IPS DF 6.9 (cell line): ENCODE measurements at places on chromosomes 12 and 14.

- DNase-seq = no peak
Measured at GRCh38 chr12:977156-977555, 13.9 kb upstream of the ERC1 start.

- DNase-seq = no peak
Measured at GRCh38 chr12:31245822-31246469, 80.0 kb downstream of the SINHCAF start.

- DNase-seq = no peak
Measured at GRCh38 chr14:72651714-72652113, 242.2 kb downstream of the DPF3 start.

GRCh38 chr14:63513756-63514155 is 29.4 kb downstream of the PPP2R5E start:
- no peak for DNase-seq

DNA sequence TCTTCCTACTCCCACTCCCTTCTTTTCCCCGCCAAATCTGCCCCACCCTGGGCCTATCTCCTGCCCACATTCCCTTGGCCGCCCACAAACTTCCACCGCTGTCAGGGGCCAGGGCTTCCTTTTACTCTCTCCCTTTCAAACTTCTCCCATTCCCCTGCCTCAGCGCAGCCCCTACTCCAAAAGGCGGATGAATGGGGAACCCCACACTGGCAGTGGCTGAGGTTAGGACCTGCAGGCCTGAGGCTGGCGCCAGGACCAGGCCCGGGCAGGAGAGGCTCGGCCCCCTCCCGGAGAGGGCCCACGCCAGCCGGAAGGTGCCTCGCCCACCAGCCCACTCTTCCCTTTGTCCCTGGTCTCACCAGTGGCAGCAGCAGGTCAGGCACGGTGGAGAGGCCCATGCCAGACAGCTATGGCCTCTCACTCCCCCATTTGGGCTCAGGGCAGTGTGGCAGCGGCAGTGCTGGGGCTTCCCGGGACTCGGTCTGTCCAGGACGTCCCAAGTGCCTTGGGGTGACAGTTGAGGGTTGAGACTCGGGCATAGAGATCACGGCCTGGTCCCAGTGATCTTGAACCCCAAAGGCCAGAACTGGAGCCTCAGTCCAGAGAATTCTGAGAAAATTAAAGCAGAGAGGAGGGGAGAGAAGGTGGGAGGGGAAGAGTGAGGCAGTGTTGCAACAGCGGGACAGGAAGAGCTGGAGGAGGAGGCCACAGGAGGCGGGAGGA is at the start of gene TNFRSF1A:
Gene TNFRSF1A, minus strand, starts transcription at position 660 of the 723 bp plus-strand sequence. Its CDS starts 262 bp downstream, at position 398.
- DNase-seq = no peak

DNA sequence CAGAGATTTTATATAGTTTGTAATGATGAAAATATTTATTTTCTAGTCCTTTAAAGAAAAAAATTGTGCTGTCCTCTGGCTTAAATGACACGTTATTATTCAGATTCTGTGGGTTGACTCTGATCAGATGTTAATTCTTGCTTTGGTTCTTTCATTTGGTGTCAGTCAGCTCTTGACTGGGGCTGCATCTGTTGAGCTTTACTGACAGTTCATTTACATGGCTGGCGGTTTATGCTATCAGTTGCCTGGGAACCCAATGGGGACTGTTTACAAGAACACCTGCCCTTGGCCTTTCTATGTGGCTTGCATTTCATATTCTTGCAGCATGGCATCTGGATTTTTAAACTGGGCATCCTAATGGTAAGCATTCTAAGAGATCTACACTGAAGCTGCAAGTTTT is 667.1 kb upstream of the FBXO33 start:
- no peak for DNase-seq

GRCh38 chr14:48390346-48390745 is 714.9 kb upstream of the MDGA2 start:
- no peak for DNase-seq

- DNase-seq = no peak
Measured at GRCh38 chr12:9761419-9761781, 699 bp upstream of the CD69 start.

DNA sequence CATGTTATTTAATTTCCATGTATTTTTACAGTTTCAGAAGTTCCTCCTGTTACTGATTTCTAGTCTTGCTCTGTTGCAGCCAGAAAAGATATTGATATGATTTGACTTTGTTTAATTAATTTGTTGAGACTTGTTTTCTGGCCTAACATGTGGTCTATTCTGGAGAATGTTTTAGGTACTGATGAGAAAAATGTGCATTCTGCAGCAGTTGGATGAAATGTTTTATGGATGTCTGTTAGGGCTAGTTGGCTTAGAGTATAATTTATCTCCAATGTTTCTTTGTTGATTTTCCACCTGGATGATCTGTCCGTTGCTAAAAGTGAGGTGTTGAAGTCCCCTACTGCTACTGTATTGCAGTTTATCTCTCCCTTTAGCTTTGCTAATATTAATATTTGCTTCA is 54.4 kb downstream of the GPR137C start:
- DNase-seq = no peak

DNA sequence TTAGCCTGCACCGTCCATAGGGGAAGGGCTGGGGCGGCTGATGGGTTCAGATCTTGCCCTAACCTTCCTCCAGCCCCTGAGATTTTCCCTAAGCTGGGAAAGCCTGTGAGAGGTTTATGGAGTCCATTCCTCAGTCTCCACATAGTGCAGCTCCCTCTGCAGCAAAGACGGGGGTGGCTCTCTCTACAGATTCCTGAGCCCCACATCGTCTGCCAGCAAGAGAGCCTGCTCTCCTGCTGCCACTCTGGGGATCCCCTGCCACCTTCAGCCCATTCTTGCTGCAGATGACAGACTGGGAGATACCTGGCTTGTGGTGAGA is 3.1 kb downstream of the SMIM41 start:
- DNase-seq = no peak

DNA sequence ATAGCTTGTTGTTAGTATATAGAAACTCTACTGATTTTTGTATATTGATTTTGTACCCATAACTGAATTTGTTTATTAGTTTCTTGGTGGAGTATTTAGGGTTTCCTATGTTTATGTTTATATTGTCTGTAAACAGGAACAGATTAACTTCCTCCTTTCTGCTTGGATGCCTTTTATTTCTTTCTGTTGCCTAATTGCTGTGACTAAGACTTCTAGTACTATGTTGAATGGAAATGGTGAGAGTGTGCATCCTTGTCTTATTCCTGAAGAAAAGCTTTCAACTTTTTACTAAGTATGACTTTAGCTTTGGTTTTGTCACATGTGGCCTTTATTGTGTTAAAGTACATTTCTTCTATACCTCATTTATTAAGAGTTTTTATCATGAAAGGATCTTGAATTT is 20.9 kb downstream of the FBXW8 start:
- DNase-seq = no peak

- no peak for DNase-seq
Measured at GRCh38 chr12:1911598-1912575, 6.6 kb downstream of the CACNA2D4 start.

- DNase-seq = no peak
Measured at GRCh38 chr12:47378222-47378582, 298.4 kb upstream of the AMIGO2 start.

- DNase-seq = no peak
Measured at GRCh38 chr12:96892104-96892503, 15.0 kb upstream of the NEDD1 start.

- DNase-seq = no peak
Measured at GRCh38 chr12:111156304-111156703, 212.6 kb downstream of the PHETA1 start.

GRCh38 chr12:30858471-30858870 is 68.1 kb upstream of the TSPAN11 start:
- no peak for DNase-seq

DNA sequence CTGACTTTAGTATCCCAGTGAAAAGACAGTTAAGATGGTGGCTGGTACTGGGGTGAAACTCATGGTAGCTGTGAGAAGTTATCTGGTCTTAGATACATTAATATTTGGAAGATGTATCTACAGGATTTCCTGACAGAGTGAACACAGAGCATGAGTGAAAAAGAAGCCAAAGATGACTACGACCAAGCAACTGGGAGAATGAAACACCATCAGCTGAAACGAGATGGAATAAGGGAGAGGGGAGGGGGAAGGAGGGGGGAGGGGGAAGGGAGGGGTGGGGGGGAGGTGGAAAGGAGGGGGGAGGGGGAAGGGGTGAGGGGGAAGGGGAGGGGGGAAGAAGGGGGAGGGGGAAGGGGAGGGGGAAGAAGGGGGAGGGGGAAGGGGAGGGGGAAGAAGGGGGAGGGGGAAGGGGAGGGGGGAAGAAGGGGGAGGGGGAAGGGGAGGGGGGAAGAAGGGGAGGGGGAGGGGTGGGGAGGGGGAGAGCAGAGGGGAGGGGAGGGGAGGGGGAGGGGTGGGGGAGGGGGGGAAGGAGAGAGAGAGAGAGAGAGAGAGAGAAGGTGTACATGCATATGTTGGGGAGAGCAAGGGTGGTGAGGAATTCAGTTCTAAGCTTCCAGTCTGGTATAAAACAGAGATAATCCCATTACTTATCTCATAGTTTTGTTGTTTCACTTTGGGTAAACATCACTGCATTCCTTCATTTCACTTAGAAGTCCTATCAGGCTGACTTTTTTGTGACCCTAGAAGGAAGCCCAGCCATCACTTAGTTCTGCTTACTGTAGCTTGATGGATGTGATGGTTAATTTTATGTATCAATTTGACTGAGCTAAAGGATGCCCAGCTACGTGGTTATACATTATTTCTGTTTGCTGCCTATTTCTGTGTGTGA is 73.9 kb downstream of the SPPL3 start:
- no peak for DNase-seq

GRCh38 chr14:75147423-75148071 is 20.7 kb upstream of the NEK9 start:
- DNase-seq = no peak

- DNase-seq = no peak
Measured at GRCh38 chr12:101027200-101027599, 182.8 kb downstream of the SLC5A8 start.

GRCh38 chr12:47949441-47950341 is 13.7 kb upstream of the TMEM106C start:
- peak; percentile 64 for DNase-seq

DNA sequence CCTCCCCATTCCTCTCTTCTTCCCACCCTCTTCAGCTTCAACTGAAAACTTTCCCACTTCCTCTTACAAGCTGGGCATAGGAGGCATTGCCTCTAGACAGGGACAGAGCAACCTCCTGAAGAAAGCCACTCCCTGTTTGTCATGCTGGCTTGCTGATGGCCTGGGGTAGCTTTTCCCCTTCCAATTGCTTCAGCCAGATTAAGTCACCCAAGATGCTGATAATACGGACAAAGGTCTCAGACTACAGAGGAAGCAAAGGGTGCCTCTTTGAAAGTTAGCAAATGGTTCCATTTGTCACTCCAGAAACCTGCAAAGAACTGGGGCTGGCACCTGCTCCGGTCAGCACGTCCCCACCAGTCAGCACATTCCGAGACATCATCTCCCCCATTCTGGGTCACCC is 6.0 kb downstream of the KRT2 start:
- no peak for DNase-seq

GRCh38 chr12:68861890-68862289 is 53.9 kb downstream of the MDM2 start:
- no peak for DNase-seq

DNA sequence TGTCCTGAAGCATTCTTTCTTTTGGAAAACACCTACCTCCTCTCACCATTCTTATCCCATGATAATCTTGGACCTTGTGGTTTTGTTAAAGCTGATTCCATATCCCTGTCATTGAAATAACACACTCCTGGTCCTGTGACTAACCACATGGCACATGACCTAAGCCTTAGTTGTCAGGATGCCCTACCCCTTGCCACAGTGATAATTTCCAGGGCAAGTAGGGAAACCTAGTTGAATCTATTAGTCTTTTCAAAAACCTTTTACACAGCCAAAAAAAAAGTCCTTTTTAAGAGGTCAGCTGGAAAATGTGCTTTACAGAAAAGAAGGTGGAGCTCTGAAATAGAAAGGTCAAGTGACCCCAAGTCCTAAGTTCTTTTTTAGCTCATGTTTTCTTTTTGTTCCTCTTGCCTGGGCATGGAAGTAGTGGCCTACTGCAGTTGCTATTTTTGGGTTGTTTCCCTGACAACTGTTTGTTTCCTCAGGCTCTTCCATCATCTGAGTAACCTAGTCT is 608.4 kb downstream of the LRFN5 start:
- no peak for DNase-seq

- no peak for DNase-seq
Measured at GRCh38 chr12:54142114-54142475, 46.7 kb downstream of the SMUG1 start.

GRCh38 chr14:68516342-68516741 is 276.5 kb downstream of the ZFP36L1 start:
- DNase-seq = no peak

GRCh38 chr12:41367726-41368405 is 179.7 kb downstream of the PDZRN4 start:
- peak; percentile 11 for DNase-seq

- no peak for DNase-seq
Measured at GRCh38 chr12:56219840-56220239, 1.9 kb downstream of the RNF41 start.

DNA sequence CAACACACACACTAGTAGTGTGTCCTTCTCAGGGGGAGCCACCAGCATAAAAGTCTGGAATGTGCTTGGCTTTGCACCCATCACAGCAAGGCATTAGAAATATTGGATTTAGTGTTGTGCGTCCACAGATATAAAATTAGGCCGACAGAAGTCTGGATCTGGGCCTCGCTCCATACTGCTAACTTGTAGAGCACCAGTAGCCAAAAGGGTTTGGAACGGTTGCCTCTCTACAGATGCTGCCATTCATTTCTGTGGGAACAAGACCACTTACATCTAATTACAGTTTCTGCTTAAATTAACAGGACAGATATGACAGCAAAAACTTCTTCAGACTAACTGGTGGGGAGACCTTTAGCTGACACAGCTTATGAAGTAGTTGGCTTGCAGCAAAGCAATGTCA is 94.2 kb downstream of the EXOC5 start:
- no peak for DNase-seq

DNA sequence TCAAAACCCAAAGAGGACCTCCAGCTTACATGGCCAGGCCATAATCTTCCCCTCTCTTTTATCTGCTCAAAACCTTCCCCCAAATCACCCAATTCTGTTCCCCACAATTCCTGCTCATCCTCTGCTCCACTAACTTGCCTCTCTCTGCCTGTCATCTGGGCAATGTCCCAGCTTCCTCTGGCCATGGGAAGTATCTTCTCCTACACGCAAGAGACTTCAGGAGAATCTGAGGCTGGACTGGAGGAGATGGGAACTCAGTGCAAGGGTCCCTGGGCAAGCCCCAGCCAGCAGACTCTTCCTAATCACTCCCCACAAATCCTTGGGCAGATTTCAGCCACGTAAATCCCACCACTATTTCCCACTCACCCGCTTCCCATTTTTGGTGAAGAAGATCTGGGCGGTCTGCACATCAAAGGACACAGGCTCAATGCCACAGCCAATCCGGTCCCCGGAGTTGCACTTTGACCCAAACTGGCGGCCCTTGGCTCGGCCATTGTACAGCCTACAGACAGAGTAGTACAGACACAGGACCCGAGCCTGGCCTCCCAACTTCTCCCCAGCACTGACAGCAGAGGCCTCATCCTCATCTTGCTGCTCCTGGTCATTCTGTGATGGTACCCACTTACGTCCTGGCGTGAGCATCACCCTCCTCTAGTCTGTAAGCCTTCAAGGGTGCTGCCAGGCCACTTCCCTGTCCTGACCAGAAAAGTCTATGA is 4.7 kb downstream of the SPRYD3 start:
- DNase-seq = no peak
